NCI-H1436 (cell line): ENCODE measurements at places on chromosomes 12 and 14.

GRCh38 chr14:69554500-69554899 is 20.2 kb downstream of the CCDC177 start:
- no peak for DNase-seq

- DNase-seq, result peak; percentile 23
These were observed 2.3 kb upstream of the NOP2 start for GRCh38 chr12:6570264-6570887.

GRCh38 chr12:101795786-101796185 is 35.0 kb downstream of the GNPTAB start:
- no peak for DNase-seq

DNA sequence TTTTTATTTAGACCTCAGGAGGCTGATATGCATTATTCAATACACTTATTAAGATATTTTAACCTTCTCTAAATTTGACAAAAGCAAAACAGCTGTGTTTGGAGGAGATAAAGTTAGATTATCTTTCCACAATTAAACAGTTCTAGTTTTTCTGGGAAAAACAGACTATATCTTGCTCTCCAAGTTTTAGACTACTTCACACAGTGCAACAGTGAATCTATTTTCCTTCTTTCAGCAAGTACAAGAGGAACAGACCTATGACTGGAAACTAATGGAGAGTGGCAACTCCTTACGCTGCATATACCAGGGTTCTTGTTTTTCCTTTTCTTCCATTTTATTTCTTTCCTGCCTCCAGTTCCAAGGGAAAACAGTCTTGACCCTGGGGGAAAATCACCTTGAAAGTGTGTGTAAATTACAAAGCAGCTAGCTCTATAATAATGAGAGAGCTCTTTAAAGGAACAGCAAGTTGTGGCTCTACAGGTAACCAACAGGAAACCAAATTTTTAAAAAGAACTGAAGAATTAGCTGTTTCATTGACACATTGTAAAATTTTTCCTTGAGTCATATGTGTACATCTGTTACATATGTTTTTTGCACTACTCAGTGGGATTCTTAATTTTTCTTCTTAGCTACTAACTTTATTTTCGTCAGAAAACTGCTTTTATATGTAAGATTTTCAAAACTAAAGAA is 27.4 kb downstream of the DNM1L start:
- no peak for DNase-seq

DNA sequence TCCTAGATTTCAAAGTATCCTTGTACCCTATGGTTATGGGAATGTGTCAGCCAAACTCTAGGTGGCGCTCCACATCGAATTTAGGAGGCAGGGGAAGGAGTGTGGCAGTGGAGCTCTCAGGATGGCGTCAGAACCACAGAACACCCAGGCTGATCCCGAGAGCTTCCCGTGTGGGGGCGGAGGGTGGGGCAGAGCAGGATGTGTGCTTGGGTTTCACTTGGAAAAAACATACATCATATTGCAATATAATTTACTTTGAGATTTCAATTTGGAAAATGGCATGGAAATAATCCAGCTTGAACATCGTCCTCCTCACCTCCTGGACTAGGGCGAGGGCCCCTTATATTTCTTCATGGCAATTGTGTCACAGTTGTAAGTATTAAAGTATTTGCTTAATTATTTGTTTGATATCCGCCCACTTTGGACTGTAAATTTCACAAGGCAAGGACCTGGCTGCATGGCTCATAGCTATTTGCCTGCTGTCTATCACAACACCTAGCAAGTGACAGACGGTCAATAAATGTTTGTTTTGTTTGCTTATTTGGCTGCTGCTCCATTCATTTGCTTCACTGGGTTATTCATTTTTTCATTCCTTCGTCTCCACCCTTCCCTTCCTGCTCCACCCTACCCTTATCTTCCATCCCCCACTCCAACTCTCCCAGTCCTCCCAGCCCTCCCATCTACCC is 221.5 kb upstream of the HMGA2 start:
- DNase-seq, result peak; percentile 3

DNA sequence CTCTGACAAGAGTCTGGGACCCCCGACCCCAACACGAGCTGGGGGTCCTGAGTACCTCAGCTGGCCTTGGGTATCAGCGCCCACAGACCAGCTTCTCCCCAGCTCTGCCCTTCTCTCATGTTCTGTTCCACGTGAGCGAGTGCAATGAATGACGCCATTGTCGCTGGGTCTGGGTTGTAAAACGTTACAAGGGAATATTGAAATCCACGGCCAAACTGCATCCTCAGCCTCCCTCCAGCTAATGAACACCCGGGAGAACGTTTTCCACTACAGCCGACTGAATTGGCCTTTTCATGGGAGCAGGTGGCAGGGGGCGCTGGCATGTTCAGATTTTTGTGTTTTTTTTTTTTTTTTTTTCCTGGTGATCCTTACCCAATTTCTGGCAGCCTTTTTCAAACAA is 34.7 kb downstream of the TBX5 start:
- no peak for DNase-seq
